ENCODE measurements at places on chromosomes 3 and 15. TPM values are rescaled to one million over a fixed set of nuclear protein-coding genes. Genes with fewer than 3 reads are reported as not detected.

FGD5 gene
- polyA plus RNA-seq = 20.9 TPM

CFAP100 gene
- polyA plus RNA-seq = 1.7 TPM

PRR23B gene
- polyA plus RNA-seq = not detected

SEC61A1 gene
- polyA plus RNA-seq = 175 TPM

SNTN gene
- not detected for polyA plus RNA-seq

XIRP1 gene
- polyA plus RNA-seq = 0.25 TPM

PRKCI gene
- 97.0 TPM for polyA plus RNA-seq

CLDN16 gene
- 35.6 TPM for polyA plus RNA-seq

SV2B gene
- polyA plus RNA-seq = 0.67 TPM

CD80 gene
- 0.20 TPM for polyA plus RNA-seq

SUSD5 gene
- polyA plus RNA-seq = 4.5 TPM

FAM81A gene
- 30.7 TPM for polyA plus RNA-seq

DNAH1 gene
- 14.8 TPM for polyA plus RNA-seq

GOLGA8S gene
- polyA plus RNA-seq = 1.4 TPM

CCR3 gene
- not detected for polyA plus RNA-seq

AADACL2 gene
- not detected for polyA plus RNA-seq

GPR87 gene
- polyA plus RNA-seq = not detected

LARP6 gene
- polyA plus RNA-seq = 15.5 TPM

GADL1 gene
- polyA plus RNA-seq = 5.1 TPM

TNFSF10 gene
- 42.4 TPM for polyA plus RNA-seq

MFN1 gene
- 92.4 TPM for polyA plus RNA-seq

TGM4 gene
- 0.18 TPM for polyA plus RNA-seq

ERICH6 gene
- polyA plus RNA-seq = 1.0 TPM

FBXW12 gene
- polyA plus RNA-seq = 0.73 TPM

CAND2 gene
- 7.5 TPM for polyA plus RNA-seq

SCAMP5 gene
- polyA plus RNA-seq = 47.9 TPM

SPATA12 gene
- polyA plus RNA-seq = 0.22 TPM

CADM2 gene
- polyA plus RNA-seq = 0.52 TPM

RPL39L gene
- 18.6 TPM for polyA plus RNA-seq

ZNF592 gene
- polyA plus RNA-seq = 32.2 TPM

CIDEC gene
- not detected for polyA plus RNA-seq

A4GNT gene
- polyA plus RNA-seq = 1.8 TPM

WDR6 gene
- 214 TPM for polyA plus RNA-seq

CIB2 gene
- 35.2 TPM for polyA plus RNA-seq

TNK2 gene
- polyA plus RNA-seq = 33.8 TPM

GABRA5 gene
- 0.38 TPM for polyA plus RNA-seq

DPPA2 gene
- polyA plus RNA-seq = 1.0 TPM

RHOV gene
- 1.7 TPM for polyA plus RNA-seq

TRAT1 gene
- polyA plus RNA-seq = not detected

MUC4 gene
- polyA plus RNA-seq = 1.2 TPM

MCCC1 gene
- 76.0 TPM for polyA plus RNA-seq

GALNT15 gene
- polyA plus RNA-seq = 2.1 TPM

NDN gene
- 70.3 TPM for polyA plus RNA-seq

RBP2 gene
- 0.75 TPM for polyA plus RNA-seq

ST3GAL6 gene
- polyA plus RNA-seq = 100 TPM

CPA3 gene
- polyA plus RNA-seq = 0.48 TPM

WDR49 gene
- polyA plus RNA-seq = 2.0 TPM

CCR9 gene
- polyA plus RNA-seq = 0.05 TPM

GOLGA8N gene
- 35.4 TPM for polyA plus RNA-seq

MAGI1 gene
- 32.7 TPM for polyA plus RNA-seq

EPHB3 gene
- polyA plus RNA-seq = 27.6 TPM

NR2E3 gene
- 1.0 TPM for polyA plus RNA-seq

HAPLN3 gene
- polyA plus RNA-seq = 3.6 TPM

MEX3B gene
- polyA plus RNA-seq = 11.1 TPM

ACTRT3 gene
- 4.2 TPM for polyA plus RNA-seq

HMCES gene
- polyA plus RNA-seq = 55.7 TPM

CPNE9 gene
- not detected for polyA plus RNA-seq

GP5 gene
- polyA plus RNA-seq = 0.40 TPM

IL17RD gene
- 66.6 TPM for polyA plus RNA-seq
